Pancreas (tissue), 10 donors: ENCODE measurements at places on chromosomes 4 and X. TPM values are rescaled to one million over a fixed set of nuclear protein-coding genes. Genes with fewer than 3 reads are reported as not detected.

The TCEANC gene
- 2.9 TPM for polyA plus RNA-seq

The DGAT2L6 gene
- not detected for polyA plus RNA-seq

The SRPK3 gene
- polyA plus RNA-seq, result 1.0 TPM

The SLC6A14 gene
- polyA plus RNA-seq, result 0.07 TPM

The ARHGAP36 gene
- polyA plus RNA-seq, result not detected

The GRIA3 gene
- 11.8 TPM for polyA plus RNA-seq

The PWWP3B gene
- 6.9 TPM for polyA plus RNA-seq

The STOX2 gene
- polyA plus RNA-seq, result 3.5 TPM

The GLRA3 gene
- 0.04 TPM for polyA plus RNA-seq

The FHDC1 gene
- 0.68 TPM for polyA plus RNA-seq

The MAGEE2 gene
- 0.14 TPM for polyA plus RNA-seq

The ETDA gene
- polyA plus RNA-seq, result not detected

The DUX4 gene
- not detected for polyA plus RNA-seq

The TCEAL6 gene
- polyA plus RNA-seq, result 2.2 TPM

The CT45A5 gene
- polyA plus RNA-seq, result not detected

The BANK1 gene
- polyA plus RNA-seq, result 2.0 TPM

The TEX13B gene
- polyA plus RNA-seq, result not detected

The HTRA3 gene
- 2.4 TPM for polyA plus RNA-seq

The HSFX2 gene
- polyA plus RNA-seq, result 0.77 TPM

The SPANXN4 gene
- polyA plus RNA-seq, result not detected
